ENCODE measurements at places on chromosomes 16 and 17. TPM values are rescaled to one million over a fixed set of nuclear protein-coding genes. Genes with fewer than 3 reads are reported as not detected.

DNA sequence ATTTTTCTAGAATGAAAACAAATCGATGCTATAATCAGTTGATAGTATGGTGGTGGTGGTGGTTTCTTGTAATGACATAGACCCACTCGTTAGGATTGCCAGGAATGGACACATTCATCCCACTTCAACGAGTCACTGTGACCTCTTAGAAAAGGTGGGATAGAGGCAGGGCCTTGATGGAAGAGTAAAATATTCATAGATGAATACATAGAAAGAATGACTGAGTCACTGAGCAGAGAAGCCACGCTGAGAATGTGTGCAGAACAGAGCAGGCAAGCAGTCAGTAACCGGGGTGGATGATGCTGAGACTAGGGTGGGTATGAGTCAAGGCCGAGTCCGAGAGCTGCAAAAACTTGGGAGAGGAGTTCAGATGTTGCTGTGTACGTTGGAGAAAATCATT is 129.9 kb downstream of the PITPNC1 start:
- H3K27me3 ChIP-seq, result no peaks in the 10 kb centered on the region
- no peak overlapping the region for H3K27ac ChIP-seq
- no peak for DNase-seq
- H3K4me3 ChIP-seq, result no peak overlapping the region
- peaks cover 2% of the 10 kb centered on the region for H3K36me3 ChIP-seq
- H3K4me1 ChIP-seq, result peaks cover 34% of the 10 kb centered on the region

DNA sequence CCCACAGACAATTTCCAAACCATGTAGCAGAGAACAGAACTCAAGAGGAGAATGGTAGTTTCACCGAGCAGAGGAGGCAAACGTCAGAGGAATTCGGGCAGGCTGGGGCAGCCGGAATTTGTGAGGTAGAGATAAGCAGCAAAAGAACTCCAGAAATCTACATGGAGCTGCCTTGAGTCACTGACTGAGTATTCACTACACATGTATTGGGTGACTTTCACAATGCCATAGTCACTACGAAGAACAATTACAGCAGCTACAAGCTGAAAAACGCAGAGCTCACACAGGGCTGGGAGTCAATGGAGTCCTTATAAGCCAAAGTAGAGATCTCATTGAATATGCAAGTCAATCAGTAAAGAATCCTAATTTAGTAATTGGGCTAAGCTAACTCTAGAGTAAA is 13.4 kb downstream of the CMC2 start:
- peaks cover 6% of the 10 kb centered on the region for H3K36me3 ChIP-seq
- peak overlapping the region; percentile 56 for H3K27ac ChIP-seq
- H3K4me1 ChIP-seq, result peaks cover 30% of the 10 kb centered on the region
- no peak overlapping the region for H3K4me3 ChIP-seq
- no peak for DNase-seq
- H3K27me3 ChIP-seq, result no peaks in the 10 kb centered on the region

GRCh38 chr17:21275579-21276263 is 8.8 kb upstream of the MAP2K3 start:
- H3K4me1 ChIP-seq, result peaks cover 36% of the 10 kb centered on the region
- H3K36me3 ChIP-seq, result no peaks in the 10 kb centered on the region
- H3K4me3 ChIP-seq, result peak overlapping the region; percentile 90
- H3K27ac ChIP-seq, result peak overlapping the region; percentile 87

DNA sequence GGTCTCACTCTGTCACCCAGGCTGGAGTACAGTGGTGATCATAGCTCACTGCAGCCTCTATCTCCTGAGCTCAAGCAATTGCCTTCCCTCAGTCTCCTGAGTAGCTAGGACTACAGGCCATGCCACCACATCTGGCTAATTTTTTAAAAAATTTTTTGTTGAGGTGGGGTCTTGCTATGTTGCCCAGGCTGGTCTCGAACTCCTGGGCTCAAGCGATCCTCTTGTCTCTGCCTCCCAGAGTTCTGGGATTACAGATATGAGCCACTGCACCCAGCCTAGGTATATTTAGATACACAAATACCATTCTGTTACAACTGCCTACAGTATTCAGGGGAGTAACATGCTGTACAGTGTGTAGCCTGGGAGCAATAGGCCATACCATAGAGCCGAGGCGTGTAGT is 14.3 kb downstream of the POLR3E start:
- peaks cover 12% of the 10 kb centered on the region for H3K36me3 ChIP-seq
- H3K4me3 ChIP-seq, result no peak overlapping the region
- H3K27ac ChIP-seq, result peak overlapping the region; percentile 74
- DNase-seq, result no peak

DNA sequence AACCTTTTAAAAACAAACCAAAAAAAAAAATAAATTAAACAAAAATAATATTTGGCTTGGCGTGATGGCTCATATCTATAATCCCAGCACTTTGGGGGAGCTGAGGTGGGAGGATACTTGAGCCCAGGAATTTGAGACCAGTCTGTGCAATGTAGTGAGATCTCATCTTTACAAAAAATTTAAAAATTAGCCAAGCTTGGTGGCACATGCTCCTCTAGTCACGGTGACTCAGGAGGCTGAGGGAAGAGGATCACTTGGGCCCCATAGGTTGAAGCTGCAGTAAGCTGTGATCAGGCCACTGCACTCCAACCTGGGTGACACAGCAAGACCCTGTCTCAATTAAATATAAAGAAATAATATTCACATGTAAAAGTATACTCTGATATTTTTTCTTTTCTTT is 12.2 kb downstream of the GNGT2 start:
- peaks cover 15% of the 10 kb centered on the region for H3K4me1 ChIP-seq
- no peak overlapping the region for H3K27ac ChIP-seq
- no peaks in the 10 kb centered on the region for H3K27me3 ChIP-seq

- H3K36me3 ChIP-seq, result no peaks in the 10 kb centered on the region
- H3K4me1 ChIP-seq, result no peaks in the 10 kb centered on the region
- H3K4me3 ChIP-seq, result no peak overlapping the region
- no peaks in the 10 kb centered on the region for H3K27me3 ChIP-seq
These were observed 9.3 kb upstream of the CNP start for GRCh38 chr17:41957031-41957868.

- H3K27ac ChIP-seq, result no peak overlapping the region
- no peak for DNase-seq
These were observed 31.8 kb upstream of the APPBP2 start for GRCh38 chr17:60557805-60558204.

DNA sequence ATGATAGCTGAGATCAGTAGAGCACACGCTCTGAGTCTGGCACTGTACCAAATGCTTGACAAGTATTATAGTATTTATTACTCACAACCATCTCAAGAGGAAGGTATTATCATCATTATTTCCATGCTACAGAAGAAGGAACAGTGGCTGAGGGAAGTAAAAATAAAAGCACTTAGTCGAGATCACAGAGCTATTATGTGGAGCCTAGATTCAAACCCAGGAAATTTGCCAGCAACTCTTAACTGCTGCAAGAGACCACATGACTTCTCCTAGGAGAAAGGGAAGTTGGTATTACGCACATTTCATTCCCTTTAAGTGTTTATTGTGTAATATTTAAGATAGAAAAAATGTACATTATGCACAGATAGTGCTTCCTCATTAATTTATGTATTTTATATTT is 1.0 kb upstream of the RHOT1 start:
- no peaks in the 10 kb centered on the region for H3K36me3 ChIP-seq
- peak overlapping the region; percentile 57 for H3K27ac ChIP-seq
- no peaks in the 10 kb centered on the region for H3K27me3 ChIP-seq
- peaks cover 21% of the 10 kb centered on the region for H3K4me1 ChIP-seq
- no peak overlapping the region for H3K4me3 ChIP-seq

GRCh38 chr17:11608396-11608795 is 10.1 kb downstream of the DNAH9 start:
- H3K27ac ChIP-seq, result no peak overlapping the region
- H3K4me1 ChIP-seq, result no peaks in the 10 kb centered on the region
- no peak overlapping the region for H3K4me3 ChIP-seq
- no peaks in the 10 kb centered on the region for H3K36me3 ChIP-seq

DNA sequence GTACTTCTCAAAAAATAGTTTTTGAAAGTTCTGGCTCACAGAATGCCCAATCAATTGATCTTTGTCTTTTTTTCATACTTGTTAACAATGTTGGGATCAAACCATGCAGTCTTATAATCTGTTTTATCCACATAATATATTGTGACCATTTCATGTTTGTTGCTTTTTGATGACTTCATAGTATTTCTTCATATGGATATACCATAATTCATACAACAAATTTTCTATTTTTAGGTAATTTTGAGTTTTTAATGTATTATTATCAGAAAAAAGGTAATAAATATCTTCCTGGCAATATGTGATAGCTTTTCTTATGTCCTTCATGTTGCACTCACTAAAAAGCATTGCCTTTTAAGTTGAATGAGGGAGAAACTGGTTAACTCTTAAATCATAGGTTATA is 44.8 kb downstream of the TBC1D26 start:
- no peaks in the 10 kb centered on the region for H3K36me3 ChIP-seq
- no peak for DNase-seq
- peaks cover 17% of the 10 kb centered on the region for H3K27me3 ChIP-seq
- H3K27ac ChIP-seq, result no peak overlapping the region
- no peak overlapping the region for H3K4me3 ChIP-seq
- H3K4me1 ChIP-seq, result no peaks in the 10 kb centered on the region

DNA sequence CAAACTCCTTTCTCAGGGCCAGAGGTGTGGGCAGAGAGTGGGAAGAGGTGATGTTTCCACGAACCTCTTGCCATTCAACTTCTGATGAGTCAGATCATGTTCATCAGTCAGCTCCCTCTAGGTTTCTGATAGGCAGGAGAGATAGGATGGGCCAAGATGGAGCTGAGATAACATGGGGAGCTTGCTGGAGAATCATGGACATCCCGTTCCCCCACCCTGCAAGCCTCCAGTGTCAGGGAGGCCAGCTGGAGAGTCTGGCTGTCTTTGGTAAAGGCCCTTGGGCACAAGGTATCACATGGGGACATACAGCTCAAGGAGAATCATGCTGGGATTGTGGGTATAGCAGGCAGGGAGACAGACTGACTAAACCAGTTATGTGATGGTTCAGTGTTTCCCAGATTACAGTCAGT is 136.0 kb upstream of the IRX3 start:
- H3K27ac ChIP-seq, result no peak overlapping the region
- H3K36me3 ChIP-seq, result no peaks in the 10 kb centered on the region
- H3K27me3 ChIP-seq, result peaks cover 25% of the 10 kb centered on the region
- H3K4me1 ChIP-seq, result no peaks in the 10 kb centered on the region
- no peak overlapping the region for H3K4me3 ChIP-seq
- DNase-seq, result no peak

CD300LD gene
- not detected for total RNA-seq

AXIN2 gene
- 31.6 TPM for total RNA-seq

All from T-helper 17 cell (primary cell).